Fibroblast of skin of scalp (primary cell): ENCODE measurements at places on chromosomes 7 and 10.

DNA sequence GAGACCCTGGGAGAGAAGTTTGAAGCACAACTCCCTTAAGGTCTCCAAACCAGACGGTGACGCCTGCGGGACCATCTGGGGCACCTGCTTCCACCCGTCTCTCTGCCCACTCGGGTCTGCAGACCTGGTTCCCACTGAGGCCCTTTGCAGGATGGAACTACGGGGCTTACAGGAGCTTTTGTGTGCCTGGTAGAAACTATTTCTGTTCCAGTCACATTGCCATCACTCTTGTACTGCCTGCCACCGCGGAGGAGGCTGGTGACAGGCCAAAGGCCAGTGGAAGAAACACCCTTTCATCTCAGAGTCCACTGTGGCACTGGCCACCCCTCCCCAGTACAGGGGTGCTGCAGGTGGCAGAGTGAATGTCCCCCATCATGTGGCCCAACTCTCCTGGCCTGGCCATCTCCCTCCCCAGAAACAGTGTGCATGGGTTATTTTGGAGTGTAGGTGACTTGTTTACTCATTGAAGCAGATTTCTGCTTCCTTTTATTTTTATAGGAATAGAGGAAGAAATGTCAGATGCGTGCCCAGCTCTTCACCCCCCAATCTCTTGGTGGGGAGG lies 10.8 kb downstream of the SERPINE1 start:
- no peak for DNase-seq

- no peak for DNase-seq
Measured at GRCh38 chr7:29207162-29207801, 12.7 kb downstream of the CHN2 start.

- peak; percentile 74 for DNase-seq
Measured at GRCh38 chr10:17038627-17039026, 91.0 kb downstream of the CUBN start.

DNA sequence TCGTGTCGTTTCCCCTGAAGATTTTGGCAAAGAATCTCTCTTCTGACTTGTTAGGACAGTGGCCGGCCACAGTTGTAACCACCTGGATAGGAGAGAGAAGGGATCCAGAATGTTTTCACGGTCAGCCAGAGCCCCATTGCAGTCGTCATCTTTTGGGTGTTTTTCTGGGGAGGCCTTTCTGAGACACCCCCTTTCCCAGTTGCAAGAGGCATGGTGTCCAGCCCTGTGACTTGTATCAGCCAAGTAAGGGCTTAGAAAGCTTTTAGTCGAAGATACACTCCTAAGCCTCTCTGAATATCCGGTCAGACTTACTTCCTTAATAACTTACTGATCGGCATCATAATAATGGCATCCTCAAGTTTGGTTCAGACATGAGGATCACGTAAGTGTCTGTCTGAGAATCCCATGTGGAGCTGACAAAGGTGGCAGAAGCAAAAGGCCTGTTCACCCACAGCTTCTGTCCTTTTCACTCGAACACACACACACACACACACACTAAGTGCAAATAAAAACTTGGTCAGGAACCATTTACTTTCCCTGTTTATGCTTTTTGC lies 435.7 kb upstream of the GALNT17 start:
- peak; percentile 65 for DNase-seq

- no peak for DNase-seq
Measured at GRCh38 chr10:101130984-101131961, at the start of gene TLX1. Gene TLX1 (plus strand): TSS chr10:101131300. CDS start chr10:101131542, 242 bp downstream.

DNA sequence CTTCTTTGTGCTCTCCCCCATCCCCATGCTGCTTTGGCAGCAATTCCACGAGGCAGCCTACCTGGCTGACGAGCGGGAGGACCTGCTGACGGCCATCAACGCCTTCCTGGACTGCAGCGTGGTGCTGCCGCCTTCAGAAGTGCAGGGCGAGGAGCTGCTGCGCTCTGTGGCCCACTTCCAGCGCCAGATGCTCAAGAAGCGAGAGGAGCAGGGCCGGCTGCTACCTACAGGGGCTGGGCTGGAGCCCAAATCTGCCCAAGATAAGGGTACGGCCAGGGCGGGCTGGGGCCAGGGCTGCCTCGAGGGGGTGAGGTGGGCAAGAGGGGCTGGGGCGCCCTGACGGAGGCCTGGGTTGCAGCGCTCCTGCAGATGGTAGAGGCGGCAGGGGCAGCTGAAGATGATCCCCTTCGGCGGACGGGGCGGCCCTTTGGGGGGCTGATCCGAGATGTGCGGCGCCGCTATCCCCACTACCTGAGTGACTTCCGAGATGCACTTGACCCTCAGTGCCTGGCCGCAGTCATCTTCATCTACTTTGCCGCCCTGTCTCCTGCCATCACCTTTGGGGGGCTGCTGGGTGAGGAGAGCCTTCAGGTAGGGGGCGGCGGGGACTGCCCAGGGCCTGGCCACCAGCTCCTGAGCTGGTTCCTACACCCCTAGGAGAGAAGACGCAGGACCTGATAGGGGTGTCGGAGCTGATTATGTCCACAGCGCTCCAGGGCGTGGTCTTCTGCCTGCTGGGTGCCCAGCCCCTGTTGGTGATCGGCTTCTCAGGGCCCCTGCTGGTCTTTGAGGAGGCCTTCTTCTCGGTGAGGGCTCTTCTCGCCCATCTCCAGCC lies 9.4 kb downstream of the FASTK start:
- no peak for DNase-seq

DNA sequence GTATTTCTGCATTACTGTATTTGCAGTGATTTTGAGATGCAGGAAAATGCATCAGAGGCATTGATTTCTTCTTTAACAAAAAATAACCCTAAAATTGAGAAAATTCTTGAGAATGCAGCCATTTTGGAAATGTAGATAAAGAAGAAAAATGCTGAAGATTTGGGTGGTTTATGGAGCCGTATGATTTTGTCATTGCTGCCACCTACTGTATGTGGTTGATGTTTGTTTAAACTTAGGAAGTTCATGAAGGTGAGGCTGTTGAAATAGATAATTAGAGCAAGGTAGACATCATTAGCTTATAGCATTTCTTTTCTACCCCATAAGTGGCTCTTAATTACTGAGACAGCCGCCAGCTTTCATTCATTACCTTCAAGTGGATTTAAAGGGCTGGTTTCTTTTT lies 92.1 kb upstream of the SAMD8 start:
- DNase-seq: peak; percentile 36

- DNase-seq: no peak
Measured at GRCh38 chr7:131699323-131699722, 142.9 kb upstream of the PODXL start.

DNA sequence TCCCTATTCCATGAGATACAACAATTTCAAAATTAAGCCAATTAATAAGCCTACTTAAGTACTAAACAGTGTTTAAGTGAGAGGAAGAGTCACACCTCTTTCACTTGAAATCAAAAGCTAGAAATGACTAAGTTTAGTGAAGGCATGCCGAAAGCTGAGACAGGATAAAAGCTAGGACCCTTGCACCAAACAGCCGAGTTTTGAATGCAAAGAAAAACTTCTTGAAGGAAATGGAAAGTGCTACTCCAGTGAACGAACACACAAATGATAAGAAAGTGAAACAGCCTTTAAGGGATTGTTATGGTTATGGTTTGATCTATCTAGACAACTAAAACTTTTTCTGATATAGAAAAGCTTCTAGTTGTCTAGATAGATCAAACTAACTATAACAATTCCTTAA lies 135.4 kb upstream of the KMT2E start:
- no peak for DNase-seq

- no peak for DNase-seq
Measured at GRCh38 chr7:82078807-82079206, 309.0 kb upstream of the HGF start.
